ENCODE measurements at places on chromosomes 3 and 15.
A peak's percentile ranks its signal among the peaks of the same experiment; 100 is the strongest.

GRCh38 chr3:120284747-120285507 lies at the start of gene GPR156:
Gene GPR156, minus strand, starts transcription at chr3:120285222. Its CDS starts 41,124 bp downstream, at chr3:120244098.
- DNase-seq: peak; percentile 1

GRCh38 chr3:30753766-30754165 lies 140.7 kb downstream of the GADL1 start:
- no peak for DNase-seq

DNA sequence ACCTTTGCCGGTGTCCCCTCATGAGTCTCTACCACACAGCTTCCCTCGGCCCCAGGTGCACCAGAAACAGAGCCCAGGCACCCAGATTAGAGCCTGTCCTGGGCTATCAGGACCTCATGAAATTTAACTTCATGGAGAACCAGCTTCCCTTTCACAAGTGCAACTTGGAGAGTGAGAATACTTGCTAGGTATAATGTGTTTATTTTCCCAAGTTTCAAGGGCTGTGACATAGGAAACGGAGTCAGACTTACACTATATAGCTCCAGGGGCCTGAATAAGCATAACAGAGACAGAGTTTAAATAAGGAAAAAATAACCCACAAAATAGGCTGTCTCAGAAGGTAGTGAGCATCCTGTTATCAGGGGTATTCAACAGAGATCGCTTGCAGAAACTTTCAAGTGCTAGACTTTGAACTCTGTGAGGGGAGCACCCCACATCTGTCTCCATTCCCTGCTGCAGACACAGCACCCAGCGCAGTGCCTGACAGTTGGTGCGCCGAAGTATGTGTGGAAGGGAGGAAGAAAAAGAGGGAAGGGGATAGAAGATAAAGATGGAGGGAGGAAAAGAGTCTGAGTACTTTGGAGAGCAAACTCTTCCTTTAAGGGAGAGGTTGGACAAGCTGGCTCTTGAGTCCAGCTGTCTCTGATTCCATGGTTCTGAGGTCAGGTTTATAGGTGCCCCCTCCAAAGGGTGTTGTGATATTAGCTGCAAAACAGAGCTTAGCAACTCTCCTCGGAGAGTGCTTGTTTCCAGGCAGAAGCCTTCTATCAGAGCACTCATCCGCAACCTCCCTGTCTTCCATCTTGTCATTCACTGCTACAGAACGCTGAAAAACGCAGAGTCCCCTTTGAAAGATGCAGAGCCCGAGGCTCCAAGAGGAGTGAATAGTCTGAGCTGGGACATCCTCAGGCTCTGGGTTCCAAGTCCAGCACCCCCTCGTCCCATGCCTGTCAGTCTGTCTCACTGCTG lies 84.8 kb downstream of the CPN2 start:
- DNase-seq: no peak

DNA sequence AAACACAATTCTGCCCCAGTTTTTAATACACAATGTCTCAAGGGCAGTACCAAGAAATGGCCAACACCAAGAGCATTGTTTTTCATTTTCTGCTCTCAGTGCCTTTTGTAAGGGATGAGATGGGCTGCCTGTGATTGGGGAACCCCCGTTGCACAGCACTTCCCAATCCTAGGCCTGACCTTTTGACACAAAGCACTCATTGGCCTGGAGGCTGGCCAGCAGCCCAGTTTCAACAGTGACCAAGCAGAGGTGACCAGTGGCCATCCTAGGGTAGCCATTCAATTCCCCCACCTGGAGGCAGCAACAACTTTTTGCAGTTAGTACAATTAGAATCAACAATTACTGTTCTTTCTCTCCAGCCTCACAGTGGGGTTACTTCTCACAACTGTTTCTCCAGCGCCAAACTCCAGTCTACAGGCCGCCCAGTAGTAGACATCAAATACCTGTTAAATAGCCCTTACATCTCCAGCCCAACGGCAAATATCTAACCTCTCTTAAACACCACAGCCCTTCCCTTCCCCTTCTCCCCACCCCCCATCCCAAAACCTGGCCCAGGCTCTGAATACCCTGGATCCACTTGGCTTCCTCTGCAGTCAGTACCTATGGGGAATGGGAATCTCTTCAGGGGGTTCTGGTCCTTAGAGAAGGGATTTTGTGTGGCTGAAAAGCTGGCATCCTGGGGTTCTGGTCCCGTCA lies 8.9 kb upstream of the LRRC2 start:
- no peak for DNase-seq

DNA sequence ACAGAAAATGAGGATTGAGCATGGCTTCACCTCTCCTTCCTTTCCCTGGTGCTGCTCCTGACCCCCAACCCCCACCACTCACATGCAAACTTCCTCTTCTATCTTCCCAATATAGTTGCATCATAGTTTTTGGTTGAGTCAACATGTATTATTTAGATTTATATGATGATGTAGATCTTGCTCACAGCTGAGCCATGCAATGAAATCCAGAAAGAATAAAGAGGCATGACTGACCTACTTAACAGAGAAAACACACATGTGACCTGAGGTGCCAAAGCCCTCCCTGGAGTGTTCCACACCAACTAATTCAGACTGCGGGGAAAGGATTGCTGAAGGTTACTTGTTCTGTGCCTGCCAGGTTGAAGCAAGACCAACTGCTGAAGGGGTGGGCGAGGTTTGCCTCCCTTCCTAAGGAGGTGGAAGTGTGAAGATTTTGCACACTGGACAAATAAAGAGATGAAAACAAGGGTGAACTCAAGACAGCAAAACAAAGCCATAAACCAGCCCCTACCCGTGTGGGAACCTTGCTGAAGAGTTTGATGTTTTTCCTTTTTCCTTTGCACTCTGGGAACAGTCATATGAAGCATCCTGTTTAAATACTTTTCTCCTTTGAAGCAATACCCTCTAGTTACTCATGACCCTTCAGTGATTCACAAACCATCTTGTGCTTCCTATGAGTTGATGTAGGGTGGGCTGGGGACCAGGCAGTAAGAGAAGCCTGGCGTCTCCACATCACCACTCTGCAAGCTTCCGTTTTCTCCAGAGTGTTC lies 155.2 kb upstream of the UBE2E1 start:
- DNase-seq: no peak

DNA sequence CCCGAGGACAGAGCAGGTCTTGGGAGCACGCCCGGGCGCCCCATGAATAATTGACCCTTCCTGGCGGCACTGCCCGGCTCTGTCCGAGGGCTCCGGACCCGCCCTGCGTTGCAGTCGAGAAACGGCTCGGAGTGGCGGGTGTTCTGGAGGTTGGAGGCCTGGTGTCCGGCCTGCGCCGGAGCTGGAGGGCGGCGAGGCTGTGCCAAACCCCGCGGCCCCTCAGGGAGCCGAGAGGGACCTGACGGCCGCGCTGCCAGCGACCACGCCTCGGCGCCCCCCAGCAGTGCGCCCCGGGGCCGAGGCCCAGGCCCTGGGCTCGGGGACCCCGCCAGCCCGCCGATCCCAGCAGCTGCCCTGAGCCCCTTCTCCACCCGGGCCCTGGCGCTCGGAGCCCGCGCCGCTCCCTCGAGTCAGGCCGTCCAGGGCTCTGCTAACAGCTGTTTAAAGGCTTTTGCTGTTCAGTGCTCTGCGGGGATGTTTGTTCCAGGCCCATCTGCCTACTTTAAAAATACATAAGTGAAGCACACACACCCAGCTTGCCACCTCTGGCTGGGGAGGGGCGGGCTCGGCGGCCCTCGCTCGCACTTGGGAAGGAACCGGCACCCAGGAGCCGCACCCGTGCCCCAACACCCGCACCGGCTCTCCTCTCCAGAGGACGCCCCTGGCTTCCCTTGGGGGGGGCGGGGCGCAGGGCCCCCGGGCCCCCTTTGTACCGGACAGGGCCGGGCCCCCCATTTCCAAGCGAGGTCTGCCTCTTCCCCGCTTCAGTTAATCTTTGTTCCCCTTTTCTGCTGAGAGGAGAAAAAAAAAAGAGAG lies 730 bp upstream of the ZNF710 start:
- no peak for DNase-seq

- DNase-seq: no peak
Measured at GRCh38 chr3:89692601-89693000, 585.2 kb downstream of the EPHA3 start.

GRCh38 chr15:48678851-48679250 lies 33.3 kb upstream of the FBN1 start:
- DNase-seq: no peak

DNA sequence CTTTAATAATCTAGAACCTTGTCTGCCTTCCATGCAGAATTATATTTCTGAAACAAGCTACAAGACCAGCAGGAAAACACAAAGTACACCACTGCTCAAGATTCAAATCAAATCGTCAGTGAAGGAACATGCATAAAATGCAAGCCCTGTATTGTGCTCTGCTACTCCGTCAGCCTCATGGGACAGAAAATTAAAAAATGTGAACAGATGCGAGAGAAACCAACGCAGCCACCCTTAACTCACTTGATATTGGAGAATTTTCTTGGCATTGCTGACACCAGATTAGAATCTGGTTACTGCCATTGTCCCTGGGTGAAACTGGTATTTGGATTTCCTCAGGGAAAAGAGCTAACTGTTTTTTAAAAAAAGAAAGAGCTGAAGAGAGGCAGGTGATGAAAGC lies 23.6 kb downstream of the ANXA2 start:
- DNase-seq: no peak

All from stimulated activated CD4-positive, alpha-beta T cell treated with anti-CD3 and anti-CD28 coated beads, Interleukin-15, amount 100 ng/mL, for 48 hours (primary cell).